CD4-positive, alpha-beta T cell treated with Interleukin-6 for 4 hours (primary cell): ENCODE measurements at places on chromosomes 3 and 15.
A peak's percentile ranks its signal among the peaks of the same experiment; 100 is the strongest.

GRCh38 chr3:46113608-46114007 is 86.3 kb upstream of the XCR1 start:
- no peak for DNase-seq

DNA sequence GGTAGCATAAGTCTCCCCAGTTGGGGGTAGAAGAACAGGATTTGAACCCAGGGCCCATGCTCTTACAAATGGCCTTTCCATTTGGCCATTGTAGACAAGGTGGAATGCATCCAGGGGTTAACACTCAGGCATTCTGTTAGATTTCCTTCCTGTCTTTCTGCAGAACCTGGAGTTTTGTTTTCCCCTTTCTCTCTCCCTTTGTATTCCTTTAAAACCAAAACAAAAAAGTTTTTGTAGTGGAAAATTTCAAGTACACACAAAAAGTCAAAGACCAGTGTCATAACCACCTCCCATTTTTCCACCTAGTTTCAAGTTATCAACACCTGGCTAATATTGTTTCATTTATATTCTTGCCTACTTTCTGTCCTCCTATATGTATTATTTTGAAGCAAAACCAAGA is 26.0 kb downstream of the FRMD4B start:
- DNase-seq, result no peak

DNA sequence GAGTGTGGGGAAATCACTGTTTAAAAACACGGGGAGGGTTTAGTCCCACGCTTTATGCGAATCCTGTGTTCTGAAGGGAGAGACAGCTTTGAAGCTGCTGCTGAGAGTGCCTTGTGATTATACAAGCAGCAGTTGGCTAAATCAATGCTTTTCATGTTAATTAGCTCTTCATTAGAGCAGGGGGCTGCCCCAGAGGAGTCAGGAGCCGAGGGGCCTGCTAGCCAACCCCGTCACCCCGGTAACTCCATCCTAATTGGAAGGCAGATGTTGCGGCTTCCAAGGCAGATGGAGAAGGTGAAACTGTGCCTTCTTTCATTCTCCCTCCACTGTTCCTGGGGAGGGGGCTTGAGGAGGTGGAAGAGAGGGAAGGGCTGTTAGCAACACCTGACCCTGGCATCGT is 92.4 kb upstream of the ANKRD34C start:
- no peak for DNase-seq

- no peak for DNase-seq
These were observed 244.6 kb downstream of the STXBP5L start for GRCh38 chr3:121152573-121152972.

GRCh38 chr15:25805031-25805430 is 58.1 kb downstream of the ATP10A start:
- no peak for DNase-seq

- no peak for DNase-seq
These were observed 392.6 kb upstream of the ADAMTS9 start for GRCh38 chr3:65080432-65080831.

GRCh38 chr15:63473749-63473998 is 30.7 kb upstream of the USP3 start:
- DNase-seq, result no peak

- no peak for DNase-seq
These were observed 159.5 kb downstream of the RPLP1 start for GRCh38 chr15:69612112-69612511.

- DNase-seq, result no peak
These were observed 13.9 kb downstream of the COPG1 start for GRCh38 chr3:129263161-129263910.

DNA sequence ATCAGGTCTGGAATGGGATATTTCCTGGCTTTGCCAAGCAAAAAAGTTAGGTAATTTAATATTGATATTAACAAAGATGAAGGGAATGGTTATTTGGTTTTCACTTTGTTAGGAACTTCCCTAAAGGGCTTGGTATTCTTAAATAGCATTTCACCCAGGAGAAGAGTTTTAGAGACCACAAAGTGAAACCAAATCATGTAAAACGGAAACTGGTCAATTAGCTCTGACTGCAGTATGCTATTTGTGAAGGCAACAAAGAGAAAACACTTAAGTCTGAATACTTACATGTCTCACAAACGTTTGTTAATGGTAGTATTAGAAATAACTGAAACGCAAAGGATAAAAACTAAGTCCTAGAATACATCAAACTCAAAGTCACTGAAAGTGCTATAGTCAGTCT is 32.4 kb upstream of the SETMAR start:
- DNase-seq, result no peak

- DNase-seq, result no peak
These were observed 314 bp upstream of the TMED3 start for GRCh38 chr15:79310612-79310984.

- DNase-seq, result no peak
These were observed 231.3 kb upstream of the ARHGEF26 start for GRCh38 chr3:153889905-153890334.

DNA sequence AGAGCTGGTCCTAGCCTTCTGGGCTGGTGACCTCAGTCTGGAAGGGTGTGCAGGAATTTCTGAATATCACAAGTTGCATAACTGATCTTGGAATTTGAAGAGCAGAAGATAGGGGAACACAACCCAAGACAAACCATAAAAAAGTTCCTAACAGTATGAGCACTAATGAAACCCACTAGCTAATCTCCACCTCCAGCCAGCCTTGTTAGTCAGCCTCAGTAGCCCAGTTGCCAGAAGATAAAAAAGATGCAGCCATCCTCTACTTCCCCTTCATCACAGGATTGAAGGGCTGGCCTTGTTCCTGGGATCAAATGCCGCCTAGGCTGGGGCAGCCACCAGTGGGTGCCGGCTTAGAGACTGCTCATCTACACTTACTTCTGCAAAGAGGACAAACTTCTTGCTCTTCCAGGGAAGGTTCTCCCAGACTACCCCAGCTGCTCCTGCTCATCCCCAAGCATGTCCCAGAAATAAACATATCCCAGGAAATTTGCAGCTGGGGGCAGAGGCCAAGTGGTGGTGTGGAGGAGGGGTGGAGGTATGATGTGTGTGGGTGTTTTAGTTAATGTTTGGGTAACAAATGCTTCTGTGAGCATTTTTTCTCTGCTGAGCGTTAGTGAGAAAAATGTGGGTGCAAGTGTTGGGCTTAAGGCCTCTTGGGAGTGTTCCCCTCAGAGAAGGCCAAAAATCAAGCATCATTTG is 9.2 kb upstream of the ITGA11 start:
- DNase-seq, result no peak

DNA sequence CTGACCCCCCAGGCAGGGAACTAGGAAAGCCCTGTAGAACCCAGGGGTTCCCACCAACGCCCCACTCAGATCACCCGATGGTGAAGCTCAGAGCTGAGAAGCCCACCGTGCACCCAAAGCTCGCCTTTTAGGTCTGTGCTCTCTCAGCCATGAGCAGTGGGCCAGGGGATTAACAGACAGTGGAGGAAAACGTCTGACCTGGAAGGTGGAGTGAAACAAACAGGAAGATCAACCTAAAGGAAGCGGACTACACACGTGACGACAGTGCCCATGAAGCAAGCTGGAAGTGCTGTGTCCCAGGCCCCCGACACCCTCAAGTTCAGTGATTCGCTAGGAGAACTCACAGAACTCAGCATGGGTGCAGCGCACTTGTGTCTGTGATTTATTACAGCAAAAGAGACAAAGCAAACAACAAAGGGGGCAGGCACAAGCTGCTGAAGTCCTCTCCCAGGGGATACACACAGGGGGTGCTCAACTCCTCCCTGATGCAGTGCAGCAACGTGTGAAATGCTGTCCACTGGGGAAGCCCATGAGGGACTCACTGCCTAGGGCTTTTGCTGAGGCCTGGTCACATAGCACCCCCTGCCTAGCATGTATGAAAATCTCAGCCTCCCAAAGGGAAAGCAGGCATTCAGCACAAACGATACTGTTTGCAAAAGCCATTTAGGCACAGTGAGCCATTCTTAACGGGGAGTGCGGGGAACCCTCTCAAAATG is 43.5 kb downstream of the CFAP92 start:
- DNase-seq, result peak; percentile 35

DNA sequence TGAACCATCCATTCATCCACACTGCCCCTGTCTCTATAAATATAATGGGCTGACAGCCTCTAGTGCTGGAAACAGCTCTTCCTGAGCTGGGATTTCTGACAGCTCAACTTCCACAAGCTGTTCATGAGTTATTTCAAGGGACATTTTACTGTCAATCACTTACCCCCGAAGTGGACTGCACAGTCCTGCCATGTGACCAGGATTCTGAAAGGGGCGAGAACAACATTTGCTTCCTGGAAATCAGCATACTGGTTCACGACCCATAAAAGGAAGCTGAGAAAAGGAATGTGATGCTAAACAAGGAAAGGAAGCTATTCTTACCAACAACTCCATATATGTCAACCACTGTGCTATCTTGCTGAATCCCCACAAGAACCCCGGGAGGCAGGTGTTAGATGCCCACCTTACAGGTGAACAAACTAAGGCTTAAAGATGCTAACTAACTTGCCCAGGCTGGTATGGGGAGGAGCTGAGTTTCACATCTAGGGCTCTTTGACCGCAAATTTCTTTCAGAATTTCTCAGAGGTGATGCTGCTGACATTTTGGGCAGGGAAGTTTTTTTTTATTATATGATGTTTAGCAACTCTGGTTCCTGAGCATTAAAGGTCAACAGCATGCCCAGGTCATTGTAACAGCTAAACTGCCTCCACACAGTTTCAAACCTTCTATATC is 16.5 kb upstream of the REC114 start:
- DNase-seq, result no peak

- no peak for DNase-seq
These were observed 78.8 kb downstream of the FBN1 start for GRCh38 chr15:48566668-48567067.

- no peak for DNase-seq
These were observed 7.8 kb downstream of the DLL4 start for GRCh38 chr15:40936709-40937666.

GRCh38 chr3:106943071-106943470 is 434.2 kb upstream of the CCDC54 start:
- no peak for DNase-seq

DNA sequence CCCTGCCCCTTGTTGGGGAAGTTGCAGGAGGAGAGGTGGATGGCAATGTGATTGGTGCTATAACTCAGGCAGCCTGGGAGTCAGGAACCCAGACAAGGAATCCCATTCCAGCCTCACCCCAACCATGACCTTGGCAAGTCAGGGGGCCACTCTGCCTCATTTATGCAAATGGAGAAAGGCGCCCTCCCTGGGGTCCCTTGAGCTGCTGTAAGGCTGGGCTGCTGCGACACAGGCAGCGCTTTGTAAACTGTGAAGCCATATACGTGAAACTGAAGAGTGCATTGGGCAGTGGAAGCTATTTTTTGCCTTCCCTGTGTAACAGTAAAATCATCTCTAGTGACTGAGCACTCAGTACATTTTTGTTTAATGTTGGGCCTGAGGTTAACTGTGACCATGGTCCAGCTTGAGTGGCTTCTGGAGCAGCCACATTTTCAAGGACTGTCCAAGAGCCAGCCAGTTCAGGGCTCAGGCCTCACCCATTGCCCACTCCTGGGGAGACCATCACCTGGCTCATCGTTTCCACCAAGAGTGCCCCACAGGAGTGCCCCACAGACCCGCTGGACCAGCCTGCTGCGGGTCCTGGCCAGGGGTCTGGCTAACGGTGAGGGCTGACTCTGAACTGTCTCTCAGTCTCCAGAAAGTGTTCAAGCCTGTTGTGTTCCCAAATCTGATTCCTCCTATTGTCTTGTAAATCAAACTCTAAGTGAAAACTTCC is 27.9 kb downstream of the KIF7 start:
- DNase-seq, result no peak

DNA sequence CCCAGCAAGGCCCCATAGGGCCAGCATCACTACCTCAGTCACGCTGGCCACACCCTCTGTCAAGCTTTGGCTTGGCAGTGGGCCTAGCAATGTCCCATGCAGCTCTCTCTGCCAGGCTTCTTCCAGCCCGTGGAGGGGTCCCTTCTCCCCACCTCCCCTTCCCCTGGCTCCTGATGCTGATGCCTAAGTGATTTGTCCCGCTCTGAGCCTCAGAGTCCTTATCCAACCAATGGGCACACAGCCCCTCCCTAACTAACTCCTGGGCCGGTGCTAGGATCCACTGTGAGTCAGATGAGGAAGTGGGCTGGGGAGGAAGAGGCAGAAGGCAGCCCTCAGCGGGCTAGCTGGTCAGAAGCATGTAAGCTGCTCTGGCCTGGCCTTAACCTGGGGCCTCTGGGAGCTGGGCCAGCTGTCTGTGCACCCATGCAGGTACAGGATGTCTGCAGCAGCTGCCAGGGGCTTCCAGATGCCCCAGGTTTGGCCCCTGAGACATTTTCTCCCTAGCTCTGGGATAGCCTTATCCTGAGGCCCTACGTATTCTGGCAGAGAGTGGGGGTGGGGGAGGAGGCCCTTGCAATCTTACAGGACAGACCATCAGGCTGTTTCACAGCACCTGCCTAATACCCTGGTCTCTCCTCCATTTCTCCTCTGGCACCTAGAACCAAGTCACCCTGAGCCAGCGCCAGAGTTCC is 740 bp upstream of the ZBTB47 start:
- no peak for DNase-seq

DNA sequence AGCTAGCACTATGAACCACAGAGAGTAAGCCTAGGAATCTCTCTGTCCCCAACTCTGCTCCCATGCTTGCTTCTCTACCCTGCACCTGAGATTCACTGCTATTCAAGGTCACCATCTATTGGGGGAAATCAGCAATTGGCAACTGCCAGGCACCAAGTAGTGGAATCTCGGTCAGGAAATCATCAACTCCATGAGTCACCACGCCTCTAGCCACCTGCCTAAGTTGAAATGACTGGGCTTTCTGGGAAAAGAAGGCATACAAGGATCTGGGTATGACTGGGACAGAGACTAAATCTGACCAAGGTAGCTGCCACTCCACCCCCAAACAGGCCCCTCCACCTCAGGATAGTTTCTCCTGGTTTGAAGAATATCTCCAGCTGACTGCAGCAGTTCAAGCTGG is 464.1 kb upstream of the CBLB start:
- no peak for DNase-seq

DNA sequence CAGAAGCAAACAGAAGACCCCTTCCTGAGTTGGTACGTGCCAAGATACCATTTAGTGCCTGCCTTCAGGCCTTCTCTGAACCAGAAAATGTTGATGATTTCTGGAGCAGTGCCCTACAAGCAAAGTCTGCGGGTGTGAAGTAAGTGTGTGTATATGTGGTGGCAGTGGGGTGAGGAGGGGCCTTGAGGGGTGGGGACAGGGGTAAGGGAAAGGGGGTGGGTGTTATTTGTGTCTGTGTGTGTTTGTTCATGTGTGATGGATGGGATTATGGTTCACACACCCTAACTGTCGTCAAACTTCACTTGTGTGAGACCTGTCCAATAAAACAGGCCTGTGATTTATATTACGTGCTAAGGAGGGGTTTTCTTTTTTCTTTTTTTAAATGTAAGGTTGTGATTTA is 92.2 kb downstream of the USP13 start:
- DNase-seq, result no peak

- no peak for DNase-seq
These were observed 293.7 kb downstream of the FHIT start for GRCh38 chr3:60957541-60957940.

DNA sequence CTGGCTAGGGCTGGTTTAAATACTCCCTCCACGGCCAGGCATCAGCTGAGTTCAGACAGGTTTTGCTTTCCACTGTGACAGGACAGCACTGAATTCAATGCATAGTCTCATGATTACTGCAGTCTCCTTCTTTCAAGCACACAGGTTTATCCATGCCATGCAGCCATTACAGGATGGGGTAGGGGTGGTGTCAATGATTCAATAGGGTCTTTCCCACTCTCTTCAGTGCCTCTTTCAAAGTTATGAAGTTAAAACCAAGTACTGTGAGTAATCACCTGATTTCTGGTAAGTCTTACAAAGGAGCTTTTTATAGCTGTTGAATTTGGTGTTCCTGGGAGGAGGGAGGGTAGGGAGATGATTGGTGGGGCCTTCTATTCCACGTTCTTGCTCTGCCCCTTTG is 47.2 kb downstream of the TMEM212 start:
- no peak for DNase-seq
